Activated T-helper 1 cell treated with Interleukin-2 at 50 U/mL for 16 hours (primary cell): ENCODE measurements at places on chromosomes 13 and 19.
A peak's percentile ranks its signal among the peaks of the same experiment; 100 is the strongest.

- DNase-seq = no peak
These were observed 1893.2 kb downstream of the PCDH9 start for GRCh38 chr13:65336916-65337315.

DNA sequence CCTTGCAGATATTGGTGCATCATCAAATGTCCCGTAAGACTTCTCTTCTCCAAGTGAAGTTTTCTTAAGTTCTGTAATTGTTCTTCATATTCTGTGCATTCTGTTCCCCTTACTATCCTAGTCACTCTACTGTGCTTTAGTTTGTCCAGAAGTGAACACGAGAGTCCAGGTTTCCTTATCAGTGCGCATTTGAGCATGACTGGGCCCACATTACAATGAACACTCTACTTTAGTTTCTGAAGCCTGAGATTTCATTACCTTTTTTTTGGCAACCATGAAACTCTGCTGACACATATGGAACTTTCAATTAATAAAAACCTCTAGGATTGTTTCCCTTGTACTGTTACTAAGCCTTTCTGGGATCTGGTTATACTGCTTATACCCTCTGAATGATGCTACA, 270.0 kb downstream of the KCNRG start:
- no peak for DNase-seq

GRCh38 chr13:109281903-109282635, 504.3 kb downstream of the IRS2 start:
- no peak for DNase-seq

DNA sequence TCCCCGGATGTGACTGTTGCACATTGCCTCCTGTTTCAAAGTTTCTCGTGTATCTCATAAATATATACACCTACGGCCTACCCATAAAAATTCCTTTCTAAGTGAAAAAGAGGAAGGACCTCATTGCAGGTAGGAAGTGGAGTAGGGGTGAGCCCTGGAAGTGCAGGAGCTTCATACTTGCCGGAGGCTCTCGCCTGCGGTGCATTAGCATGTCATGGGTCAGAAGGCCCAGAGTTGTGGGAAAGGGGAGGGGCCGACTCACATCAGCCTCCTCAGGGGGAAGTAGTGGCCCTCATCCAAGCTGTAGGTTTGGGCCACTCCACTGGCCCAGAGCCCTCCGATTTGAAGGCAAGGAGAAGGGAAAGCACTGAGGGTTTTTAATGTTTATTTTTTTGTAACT, 26.0 kb upstream of the IRS2 start:
- no peak for DNase-seq

DNA sequence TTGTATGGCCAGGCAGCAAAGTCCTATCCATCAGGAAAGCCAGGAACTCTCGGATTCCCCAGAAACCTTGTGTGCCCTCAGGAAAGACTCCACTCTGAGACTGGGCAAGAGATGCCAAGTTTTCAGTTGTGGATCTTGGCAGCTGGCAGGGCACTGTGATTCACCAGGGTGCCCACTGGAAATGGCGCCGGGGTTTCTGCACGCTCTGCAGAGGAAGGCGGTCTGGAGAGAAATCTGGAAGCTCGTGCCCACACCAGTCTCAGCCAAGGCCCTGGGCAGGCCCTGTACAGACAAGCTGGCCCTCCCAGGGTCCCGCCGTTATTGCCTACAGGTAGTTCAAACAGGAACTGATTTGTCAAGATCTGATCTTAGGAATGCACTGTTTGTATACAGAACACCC, 4.9 kb downstream of the NAPA start:
- no peak for DNase-seq

DNA sequence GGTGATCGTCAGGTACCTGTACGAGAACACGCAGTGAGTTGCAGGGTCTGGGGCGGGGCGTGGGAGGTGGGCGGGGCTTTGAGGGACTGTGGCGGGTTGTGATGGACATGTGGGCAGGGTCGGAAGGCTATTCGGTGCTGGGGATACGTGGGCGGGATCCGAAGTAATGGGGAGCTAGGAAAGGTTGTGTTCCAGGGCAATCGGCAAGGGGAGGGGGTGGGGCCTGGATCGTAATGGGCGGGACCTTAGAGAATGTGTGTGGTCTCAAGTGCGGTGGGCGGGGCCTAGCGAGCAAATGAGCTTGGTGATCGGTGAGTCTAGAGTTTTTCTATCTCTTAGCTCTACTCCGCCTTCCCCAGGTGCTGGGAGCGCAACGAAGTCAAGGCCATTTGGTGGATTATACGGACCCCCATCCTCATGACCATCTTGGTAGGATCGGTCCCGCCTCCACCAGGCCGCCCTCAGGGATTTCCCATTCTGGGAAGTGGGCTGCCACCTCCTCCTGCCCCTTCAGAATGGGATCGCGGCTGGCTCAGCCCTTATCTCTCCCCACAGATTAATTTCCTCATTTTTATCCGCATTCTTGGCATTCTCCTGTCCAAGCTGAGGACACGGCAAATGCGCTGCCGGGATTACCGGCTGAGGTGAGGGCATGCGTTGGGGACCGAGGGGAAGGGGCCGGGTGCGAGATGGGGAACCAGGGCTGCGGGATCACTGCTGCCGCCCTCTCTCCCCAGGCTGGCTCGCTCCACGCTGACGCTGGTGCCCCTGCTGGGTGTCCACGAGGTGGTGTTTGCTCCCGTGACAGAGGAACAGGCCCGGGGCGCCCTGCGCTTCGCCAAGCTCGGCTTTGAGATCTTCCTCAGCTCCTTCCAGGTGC, 9.6 kb downstream of the GIPR start:
- DNase-seq = peak; percentile 58

GRCh38 chr13:79271616-79272015, 134.4 kb downstream of the RBM26 start:
- DNase-seq = no peak

GRCh38 chr19:33512021-33512420, 9.6 kb downstream of the PEPD start:
- no peak for DNase-seq
